ENCODE measurements at places on chromosomes 1 and 21. TPM values are rescaled to one million over a fixed set of nuclear protein-coding genes. Genes with fewer than 3 reads are reported as not detected.

OR2T33 gene
- total RNA-seq: not detected

SELL gene
- 0.72 TPM for total RNA-seq

S100A9 gene
- 205 TPM for total RNA-seq

RNU1-3 gene
- under 0.01 TPM for total RNA-seq

HRNR gene
- total RNA-seq: not detected

SLC9C2 gene
- not detected for total RNA-seq

RWDD3 gene
- 5.0 TPM for total RNA-seq

ANGPTL3 gene
- total RNA-seq: not detected
